ENCODE measurements at places on chromosomes 3 and 15. TPM values are rescaled to one million over a fixed set of nuclear protein-coding genes. Genes with fewer than 3 reads are reported as not detected.

The EFHB gene
- 0.11 TPM for total RNA-seq

The SLC4A7 gene
- 76.9 TPM for total RNA-seq

The ALDH1A2 gene
- total RNA-seq = not detected

The BFSP2 gene
- total RNA-seq = not detected

The PSTPIP1 gene
- total RNA-seq = not detected

The NSUN3 gene
- total RNA-seq = 7.7 TPM

The TOMM70 gene
- 55.6 TPM for total RNA-seq

The CMTM8 gene
- total RNA-seq = not detected

The FBXO45 gene
- 18.3 TPM for total RNA-seq

The SERINC4 gene
- not detected for total RNA-seq

The STX19 gene
- not detected for total RNA-seq

DNA sequence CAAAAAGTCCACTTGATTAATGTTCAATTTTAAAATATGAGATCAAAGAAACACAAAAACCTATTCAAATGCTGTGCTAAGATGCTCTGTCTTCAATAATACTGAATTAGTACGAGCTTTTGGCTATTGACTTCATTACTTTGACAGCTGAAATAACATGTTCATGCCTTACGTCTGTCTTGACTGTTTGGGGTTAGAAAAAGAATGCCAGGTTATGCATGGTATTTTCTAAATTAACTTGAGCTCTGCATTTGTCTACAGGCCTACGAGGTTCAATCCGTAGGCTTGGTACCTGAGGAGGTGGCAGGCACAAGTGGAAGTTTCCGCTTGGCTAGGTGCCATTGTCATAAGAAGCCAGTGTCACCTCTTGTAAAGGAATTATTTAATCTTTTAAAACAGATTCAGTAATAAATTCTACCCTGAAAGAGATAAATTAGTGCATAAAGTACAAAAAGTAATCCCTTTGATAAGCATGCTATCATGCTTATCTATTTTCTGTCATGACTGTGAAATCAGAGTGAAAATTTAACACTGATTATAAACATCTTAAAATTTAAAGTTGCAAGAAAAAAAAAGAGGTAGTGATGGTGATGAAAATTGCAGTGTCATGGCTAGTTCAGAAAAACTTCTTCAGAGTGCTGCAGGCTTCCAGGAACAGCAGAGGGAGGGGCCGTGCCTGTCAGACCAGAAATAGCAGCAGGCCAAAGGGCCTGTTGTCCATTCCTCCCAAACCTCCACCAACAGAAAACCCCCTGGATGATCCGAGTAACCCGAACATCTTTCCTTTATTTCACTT, 115.7 kb downstream of the ARRDC4 start:
- H3K4me1 ChIP-seq = peaks cover 16% of the 10 kb centered on the region
- H3K27ac ChIP-seq = no peak overlapping the region
- H3K36me3 ChIP-seq = no peaks in the 10 kb centered on the region
- no peaks in the 10 kb centered on the region for H3K27me3 ChIP-seq

DNA sequence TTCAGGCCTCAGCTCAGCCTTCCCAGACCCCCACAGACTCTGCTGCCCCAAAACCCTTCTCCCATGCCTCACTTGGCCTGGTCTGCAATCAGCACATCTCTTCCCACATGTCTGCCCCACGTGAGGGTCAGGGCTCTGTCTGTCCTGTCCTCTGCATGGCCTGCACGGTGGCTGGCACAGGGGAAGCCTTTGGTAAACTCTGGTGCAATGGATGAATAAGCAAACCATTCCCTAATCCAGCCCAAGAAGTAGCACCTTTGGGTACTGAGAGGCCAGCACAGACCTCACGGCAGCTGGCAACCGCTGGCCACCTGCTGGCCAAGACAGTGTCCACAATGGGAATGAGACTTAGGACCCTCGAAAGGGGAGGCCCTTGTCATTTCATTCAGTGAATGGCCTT, 27.7 kb downstream of the ABTB1 start:
- peaks cover 28% of the 10 kb centered on the region for H3K36me3 ChIP-seq
- H3K4me3 ChIP-seq = no peak overlapping the region
- no peak for DNase-seq
- H3K4me1 ChIP-seq = peaks cover 25% of the 10 kb centered on the region

- H3K27me3 ChIP-seq = no peaks in the 10 kb centered on the region
- H3K36me3 ChIP-seq = no peaks in the 10 kb centered on the region
- no peak overlapping the region for H3K27ac ChIP-seq
- H3K4me1 ChIP-seq = peaks cover 17% of the 10 kb centered on the region
- no peak for DNase-seq
Measured at GRCh38 chr3:109924196-109924595, 586.9 kb upstream of the DPPA4 start.

All from SJSA1 (cell line).